ENCODE measurements at places on chromosomes 13 and 19. TPM values are rescaled to one million over a fixed set of nuclear protein-coding genes. Genes with fewer than 3 reads are reported as not detected.
A peak's percentile ranks its signal among the peaks of the same experiment; 100 is the strongest.

DNA sequence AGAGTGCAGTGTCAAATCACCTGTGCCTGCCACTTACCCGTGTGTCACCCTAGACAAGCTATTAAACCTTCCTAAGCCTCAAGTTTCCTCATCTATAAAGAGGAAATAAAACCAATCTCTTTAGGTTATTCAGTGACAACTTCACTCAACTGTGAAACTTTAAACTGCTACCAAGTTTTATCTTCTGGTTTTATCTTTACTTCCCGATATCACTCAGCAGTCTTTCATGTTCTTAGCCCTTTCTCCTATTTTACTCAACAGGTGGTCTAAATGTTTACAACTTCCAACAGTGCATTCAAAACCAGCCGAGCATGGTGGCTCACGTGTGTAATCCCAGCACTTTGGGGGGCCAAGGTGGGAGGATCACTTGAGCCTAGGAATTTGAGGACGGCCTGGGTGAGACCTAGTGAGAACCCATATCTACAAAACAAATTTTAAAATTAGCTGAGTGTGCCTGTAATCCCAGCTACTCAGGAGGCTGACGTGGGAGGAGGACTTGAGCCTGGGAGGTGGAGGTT is 59.6 kb downstream of the GPALPP1 start:
- no peak for DNase-seq

NMRK2 gene
- not detected for total RNA-seq

DNA sequence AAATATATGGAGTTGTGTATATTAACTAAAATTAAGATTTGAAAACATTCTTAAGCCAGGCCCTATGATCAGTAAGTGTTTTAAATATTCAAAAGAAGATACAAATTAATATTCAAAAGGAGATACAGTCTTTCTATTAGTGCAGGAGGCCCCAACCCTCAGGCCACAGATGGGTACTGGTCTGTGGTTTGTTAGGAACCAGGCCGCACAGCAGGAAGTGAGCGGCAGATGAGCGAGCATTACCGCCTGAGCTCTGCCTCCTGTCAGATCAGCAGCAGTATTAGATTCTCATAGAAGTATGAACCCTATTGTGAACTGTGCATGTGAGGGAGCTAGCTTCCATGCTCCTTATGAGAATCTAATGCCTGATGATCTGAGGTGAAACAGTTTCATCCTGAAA is 232.9 kb downstream of the FOXO1 start:
- no peak for DNase-seq

DNA sequence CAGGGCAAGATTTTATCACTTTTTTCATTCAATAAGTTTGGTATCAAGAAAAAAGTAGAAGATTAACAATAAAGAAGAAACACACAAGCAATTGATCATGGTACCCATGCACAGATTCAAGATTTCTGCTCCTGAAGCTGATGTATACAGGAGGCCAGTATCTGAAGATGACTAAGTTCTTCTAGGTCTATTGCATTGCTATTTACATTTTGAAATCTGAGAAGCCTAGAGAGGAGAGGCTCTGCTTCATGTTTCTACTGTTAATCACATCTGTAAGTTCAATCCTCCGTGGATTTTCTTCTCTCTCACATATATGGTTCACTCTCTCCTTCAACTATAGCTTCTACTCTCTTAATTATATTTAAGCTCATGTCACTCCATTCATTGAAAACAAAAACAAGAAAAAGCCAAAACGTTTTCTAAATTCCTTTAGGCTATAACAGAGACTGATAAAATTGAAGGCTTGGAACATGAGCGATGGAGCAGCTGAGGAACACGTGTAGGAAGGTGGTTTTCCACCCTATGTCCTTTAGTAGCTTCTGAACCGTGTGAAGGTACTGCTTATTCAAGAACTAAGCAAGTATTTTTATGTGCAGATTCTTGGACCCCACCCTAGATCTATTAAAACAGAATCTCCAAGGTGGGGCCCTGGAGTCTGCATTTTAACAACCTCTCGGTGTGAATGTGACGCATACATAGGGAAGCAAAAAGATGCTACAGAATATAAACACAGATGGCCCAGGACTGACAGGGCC is 198.2 kb downstream of the EFNB2 start:
- DNase-seq = no peak

DNA sequence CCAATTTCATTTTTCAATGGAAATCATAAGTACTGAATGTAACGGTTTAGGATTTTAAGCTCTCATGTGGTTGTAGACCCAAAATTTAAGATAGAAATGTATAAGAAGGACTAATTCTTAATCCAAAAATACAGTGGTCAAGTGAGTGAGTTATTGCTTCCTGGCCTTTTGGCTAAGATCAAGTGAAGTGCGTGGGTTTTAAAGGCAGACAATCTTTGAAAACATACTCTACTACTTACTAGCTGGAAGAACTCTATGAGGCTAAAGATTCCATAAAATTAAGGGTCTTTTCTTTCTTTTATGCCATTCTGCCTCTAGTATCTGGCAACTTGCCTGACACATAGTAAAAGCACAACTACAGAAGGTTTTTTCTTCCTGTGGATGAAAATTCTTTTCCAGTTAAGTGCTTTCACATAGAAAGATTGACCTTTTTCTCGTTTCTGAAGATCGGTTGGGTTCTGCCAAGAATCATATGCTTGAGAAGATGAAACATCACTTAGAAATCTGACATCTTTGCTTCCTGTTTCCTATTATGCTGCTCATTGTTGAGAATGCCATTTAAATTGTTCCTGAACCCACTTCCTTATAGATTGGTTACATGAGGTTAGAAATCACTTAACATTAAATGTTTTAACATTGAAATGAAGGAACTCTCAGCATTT is 26.4 kb upstream of the SCEL start:
- no peak for DNase-seq

DNA sequence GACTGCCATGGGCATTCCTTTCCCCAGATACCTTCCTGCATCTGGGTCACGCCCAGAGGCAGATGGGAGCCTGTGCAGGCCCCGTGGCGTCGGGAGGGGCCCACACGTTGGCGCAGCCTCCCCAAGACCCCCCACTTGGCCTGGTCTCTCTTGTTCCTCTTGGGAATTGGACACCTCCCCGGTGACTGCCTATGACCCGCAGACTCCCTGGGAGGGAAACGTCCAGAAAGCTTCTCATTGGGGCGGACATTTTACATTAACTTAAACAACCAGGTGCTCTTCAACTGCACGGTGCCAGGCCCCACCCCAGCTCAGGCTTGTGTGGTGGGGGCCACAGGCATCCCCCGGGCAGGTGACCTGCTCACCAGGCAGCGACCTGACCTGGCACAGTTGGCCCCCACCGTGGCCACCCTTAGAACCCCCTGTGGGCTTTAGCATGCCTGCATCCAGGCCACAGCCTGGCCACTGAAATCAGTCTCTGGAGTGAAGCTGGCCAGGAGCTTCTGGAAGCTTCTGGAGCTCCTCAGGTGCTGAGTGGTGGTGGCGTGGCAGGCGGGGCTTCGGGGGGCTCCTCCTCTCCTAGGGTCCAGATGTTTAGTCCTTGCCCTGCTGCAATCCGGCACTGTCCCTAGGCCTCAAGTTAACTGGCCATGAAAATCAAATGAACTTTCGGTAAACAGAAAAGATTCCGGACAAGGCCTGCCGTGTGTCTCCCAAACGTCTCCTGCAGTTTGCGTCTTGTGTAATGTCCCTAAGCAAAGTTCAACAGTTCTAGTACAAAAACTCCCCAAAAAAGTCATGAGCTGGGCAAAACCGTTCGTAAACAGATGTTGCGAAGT is 8.5 kb upstream of the PROZ start:
- no peak for DNase-seq

FREM2 gene
- total RNA-seq = not detected

ZNF45 gene
- 11.1 TPM for total RNA-seq

DNA sequence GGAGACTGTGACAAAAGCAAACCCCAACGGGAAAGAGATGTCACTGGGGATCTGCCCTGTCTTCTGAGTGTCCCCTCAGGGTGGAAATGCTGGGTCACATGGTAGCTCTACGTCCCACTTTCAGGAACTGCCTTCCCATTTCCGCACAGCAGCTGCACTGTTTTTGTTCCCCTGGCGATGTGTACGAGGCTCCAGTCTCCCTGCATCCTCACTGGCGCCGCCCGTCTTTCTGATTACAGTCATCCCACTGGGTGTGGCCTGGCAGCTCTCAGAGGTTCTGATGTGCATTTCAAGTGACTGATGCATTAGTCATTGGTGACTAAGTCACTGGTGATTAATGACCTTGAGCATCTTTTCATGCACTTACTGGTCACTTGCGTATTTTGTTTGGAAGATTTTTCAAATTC is 21.2 kb downstream of the PCID2 start:
- DNase-seq = peak; percentile 100

DNA sequence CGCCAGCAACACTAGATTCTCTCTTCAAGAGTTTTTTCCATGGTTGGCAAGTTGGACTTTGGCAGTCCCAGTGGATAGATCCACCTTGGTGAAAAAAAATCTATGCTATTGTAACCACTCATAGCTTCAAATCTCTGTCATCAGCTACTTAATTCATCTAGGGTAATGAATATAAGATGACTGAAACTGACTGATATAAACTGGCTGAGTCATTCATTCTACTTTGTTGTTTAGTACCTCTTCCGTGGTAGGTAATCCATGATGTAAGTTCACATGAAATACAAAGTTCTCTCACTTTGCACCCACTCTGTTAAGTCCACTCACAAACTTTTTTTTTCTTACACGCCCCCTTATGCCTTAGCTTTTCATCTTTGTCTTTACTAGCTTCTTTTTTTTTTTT is 1381.5 kb downstream of the SLITRK5 start:
- no peak for DNase-seq

ZNF677 gene
- total RNA-seq = 9.3 TPM

GRCh38 chr19:32289566-32290210 is 55.7 kb upstream of the ZNF507 start:
- DNase-seq = no peak

DNA sequence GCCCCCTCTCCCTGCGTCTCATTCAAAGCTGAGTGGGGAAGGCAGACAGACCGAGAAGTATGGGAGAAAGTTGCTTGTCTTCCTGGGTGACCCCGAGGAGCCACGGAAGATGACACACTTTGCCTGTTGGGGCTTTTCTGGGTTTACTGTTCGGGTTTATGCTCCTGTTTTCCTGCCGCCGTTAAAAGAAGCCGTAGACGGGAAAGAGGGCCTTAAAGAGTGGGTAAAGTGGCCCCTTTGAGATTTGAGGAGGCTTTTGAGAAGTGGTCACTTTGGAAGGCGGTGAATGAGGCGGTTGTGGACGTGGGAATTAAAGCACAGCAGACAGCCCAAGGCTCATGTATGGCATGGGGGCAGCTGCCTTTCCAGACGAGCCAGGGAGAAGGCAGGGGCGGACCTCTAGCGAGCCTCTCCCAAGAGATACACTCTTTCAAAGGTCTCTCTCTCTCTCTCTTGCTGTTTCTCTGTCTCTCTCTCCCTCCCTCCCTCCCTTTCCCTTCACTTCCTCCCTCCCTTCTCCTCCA is 493 bp upstream of the LHFPL6 start:
- DNase-seq = peak; percentile 15

- DNase-seq = no peak
Measured at GRCh38 chr13:19810996-19811881, 28.5 kb upstream of the PSPC1 start.

CEACAM4 gene
- total RNA-seq = not detected

FGF21 gene
- total RNA-seq = not detected

- DNase-seq = no peak
Measured at GRCh38 chr19:39168258-39169142, 28.3 kb upstream of the NCCRP1 start.

- no peak for DNase-seq
Measured at GRCh38 chr19:40282920-40283319, 2.2 kb downstream of the AKT2 start.

- DNase-seq = peak; percentile 18
Measured at GRCh38 chr13:30763786-30764413, 28.6 kb downstream of the ALOX5AP start.

YJEFN3 gene
- total RNA-seq = 0.62 TPM

GRCh38 chr13:34086281-34086680 is 268.3 kb downstream of the RFC3 start:
- DNase-seq = no peak

- DNase-seq = no peak
Measured at GRCh38 chr19:47000373-47000772, 19.3 kb upstream of the NPAS1 start.

DNA sequence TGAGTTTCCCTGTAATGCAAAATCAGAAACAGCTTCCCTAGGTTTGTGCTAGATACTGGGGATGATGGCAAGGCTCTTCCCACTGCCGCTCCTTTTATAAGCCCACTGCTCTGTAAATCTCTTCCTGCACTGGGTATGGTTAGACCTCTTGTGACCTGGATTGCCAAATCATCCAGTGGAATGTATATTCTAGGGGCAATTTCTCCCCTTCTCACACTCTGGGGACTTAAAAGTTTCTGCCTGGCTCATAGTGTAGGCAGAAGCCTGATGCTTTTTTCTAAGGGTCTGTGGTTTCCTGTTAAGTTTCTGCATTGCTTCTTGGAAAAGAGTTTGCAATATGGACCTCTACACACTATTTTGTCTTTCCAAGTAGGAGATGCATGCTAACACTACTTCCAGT is 1582.0 kb upstream of the PCDH20 start:
- no peak for DNase-seq

ZNF560 gene
- not detected for total RNA-seq

GRCh38 chr13:77928909-77929308 is 10.3 kb upstream of the EDNRB start:
- no peak for DNase-seq

- no peak for DNase-seq
Measured at GRCh38 chr13:72728290-72728605, 525 bp downstream of the BORA start.

DNA sequence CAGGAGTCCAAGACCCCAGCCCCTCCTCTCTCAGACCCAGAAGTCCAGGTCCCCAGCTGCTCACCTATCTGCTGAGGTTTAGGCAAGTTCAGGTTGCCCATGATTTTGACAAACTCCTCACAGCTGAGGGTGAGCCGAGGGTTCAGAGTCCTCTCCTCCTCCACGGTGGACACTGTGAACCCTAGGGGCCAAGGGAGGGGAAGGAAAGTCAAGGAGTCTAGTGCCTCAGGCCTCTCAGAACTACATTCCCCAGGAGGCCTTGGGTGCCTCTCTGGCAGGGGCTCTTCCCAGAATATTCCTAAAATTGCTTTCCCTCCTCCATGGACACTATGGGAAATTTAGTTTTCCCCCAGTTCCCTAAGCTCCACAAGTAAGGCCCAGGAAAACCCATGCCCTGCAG is 3.3 kb upstream of the PHLDB3 start:
- DNase-seq = no peak

OR7D2 gene
- not detected for total RNA-seq

- no peak for DNase-seq
Measured at GRCh38 chr13:97225533-97225932, 3.4 kb downstream of the MBNL2 start.
